ENCODE measurements at places on chromosomes 2 and 18.

DNA sequence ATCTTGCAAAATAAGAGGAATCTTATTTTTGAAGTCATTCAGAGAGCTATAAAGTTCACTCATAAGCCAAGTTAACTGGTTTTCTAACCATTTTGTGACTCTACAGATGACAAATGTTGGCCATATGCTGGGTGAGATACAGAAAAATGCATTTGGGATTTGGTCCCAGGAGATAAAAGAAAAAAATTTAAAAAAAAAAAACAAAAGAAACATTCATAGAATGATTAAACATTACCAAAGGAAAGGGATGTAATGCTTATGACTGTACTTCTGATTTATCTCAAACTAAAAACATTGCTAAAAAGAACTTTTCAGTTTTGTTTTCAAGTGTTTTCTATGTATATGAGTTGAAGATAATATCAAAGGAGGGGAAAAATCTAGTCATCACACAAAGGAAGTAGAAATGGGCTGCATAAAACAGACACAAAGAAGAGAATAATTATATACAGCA, 43.1 kb downstream of the PELI1 start:
- DNase-seq, result no peak

DNA sequence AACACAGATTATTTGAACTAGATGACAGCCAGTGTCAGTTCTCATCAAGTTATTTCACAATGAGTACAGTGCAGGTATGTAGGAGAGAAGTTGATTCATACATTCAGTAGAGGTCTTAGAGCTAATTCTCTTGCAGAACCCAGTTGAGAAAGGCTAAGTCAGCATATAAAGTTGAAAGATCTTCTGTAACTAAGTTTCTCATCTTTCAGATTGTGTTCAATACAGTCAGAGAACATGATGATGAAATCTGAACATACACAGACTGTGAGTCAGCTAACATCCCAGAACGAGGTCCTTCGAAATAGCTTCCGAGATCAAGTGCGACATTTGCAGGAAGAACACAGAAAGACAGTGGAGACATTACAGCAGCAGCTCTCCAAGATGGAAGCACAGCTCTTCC, 41.9 kb upstream of the LIMS1 start:
- DNase-seq, result no peak

GRCh38 chr18:44803019-44803650, 122.4 kb downstream of the SETBP1 start:
- DNase-seq, result no peak

DNA sequence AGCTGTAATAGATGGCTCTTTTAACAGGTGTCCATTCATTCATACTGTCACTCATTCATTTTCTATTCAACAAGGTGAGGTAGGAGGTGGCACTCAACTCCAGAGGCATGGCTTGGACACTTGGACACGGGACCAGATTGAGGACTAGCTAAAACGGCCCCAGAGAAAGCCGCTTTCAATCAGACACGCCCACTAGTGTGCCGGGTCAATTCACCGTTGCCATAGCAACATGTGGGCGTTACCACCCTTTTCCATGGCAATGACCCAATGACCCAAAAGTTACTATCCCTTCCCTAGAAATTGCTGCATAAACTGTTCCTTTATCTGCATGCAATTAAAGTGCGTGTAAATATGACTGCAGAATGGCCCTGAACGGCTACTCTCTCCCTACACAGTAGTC, 49.2 kb upstream of the LGALSL start:
- DNase-seq, result peak; percentile 23

- no peak for DNase-seq
Measured at GRCh38 chr2:29765721-29766120, 155.7 kb downstream of the ALK start.

DNA sequence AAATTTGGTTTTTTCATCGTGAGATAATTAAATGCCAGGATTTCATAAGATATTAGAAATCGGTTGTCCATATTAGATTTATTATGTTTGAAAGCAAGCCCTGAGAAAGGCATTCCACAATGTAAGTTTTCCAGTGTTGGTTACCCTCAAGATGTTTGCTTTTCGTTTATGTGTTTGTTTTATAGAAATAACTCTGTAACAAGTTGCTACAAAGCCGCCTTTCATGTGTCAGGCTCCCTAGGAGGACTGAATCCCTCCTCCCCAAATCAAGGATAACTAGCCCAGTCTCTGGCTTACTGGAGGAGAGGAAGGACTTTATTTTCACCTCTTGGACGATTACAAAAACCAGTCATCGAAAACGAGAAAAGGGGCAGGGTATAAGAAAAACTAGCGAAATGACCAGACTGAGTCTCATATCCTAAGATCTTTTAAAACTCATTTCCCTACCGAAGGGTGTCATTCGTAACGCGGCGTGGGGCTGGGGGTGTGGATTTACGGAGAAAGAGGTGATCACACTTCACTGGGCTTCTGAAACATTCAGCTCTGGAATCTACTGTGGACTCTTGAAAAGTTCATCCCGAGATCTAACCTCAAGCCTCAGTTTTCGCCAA, 1.0 kb upstream of the PEX13 start:
- DNase-seq, result no peak

- DNase-seq, result no peak
Measured at GRCh38 chr2:84137034-84137433, 322.0 kb downstream of the SUCLG1 start.

DNA sequence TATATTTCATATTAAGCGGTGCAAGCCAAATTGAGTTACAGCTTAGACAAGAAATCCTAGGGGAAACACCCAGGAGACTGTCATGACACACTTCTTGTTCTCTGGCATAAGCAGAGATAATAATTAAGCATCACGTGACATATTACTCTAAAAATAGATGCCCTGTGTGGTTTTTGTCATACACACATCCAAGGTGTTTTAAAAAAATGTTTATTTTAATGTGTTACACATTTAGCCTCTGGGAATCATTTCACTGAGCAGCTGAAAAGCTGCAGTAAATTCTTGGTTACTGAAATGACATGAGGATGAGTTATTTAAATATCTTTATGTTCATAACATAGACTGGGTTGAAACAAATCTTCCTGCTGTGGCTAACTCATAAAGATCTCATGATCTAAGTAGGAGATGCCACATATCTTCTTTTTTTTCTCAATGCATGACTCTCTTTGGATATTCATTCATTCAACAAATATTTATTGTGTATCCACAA, 38.0 kb upstream of the ERMN start:
- DNase-seq, result no peak

DNA sequence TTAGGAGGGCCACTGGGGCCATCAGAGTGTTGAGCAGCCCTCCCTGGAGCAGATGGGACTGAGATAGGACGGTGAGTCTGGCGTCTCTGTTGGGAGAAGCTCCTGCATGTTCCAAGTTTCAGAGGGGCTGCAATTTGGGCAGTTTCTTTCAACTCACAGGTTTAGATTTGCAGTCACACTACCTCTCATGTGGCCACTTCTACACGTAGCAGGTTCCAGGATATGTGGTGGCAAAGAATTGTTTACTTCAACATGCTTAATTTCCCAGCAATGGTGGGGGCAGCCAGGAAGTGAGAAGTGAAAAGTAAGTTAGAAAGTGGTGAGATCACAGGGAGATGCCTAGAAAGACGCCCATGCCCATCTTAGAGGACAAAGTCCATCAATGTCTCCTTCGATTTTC, 9.3 kb downstream of the NCK2 start:
- DNase-seq, result no peak

- no peak for DNase-seq
Measured at GRCh38 chr2:11677136-11678055, 7.4 kb upstream of the NTSR2 start.

DNA sequence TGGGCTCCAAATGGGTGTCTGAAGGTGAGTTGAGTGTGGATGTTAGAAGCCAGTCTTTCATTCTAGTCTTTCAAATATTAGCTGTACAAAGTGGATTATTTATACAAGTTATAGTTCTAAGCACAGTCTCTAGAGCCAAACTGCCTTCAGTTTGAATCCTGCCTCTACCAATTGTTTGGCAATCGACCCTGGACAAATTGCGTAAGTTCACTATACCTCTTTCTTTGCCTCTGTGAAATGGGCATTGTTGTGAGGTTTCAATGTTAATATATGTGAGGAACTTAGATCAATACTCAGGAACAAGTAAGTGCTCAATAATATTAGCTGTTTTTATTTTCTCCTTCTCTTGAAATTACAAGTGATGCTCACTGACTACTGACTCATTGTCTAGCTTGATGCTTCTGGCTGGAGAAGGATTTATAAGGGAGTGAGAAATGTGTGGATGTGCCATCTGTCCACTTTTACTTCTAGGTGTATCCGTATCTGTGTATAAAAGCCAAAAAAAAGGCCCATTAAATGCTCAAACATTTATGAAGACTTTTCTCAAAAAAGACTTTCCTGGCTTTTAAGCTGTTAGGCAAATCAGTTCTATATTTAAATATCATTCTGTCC, 48.1 kb upstream of the RAPH1 start:
- no peak for DNase-seq

DNA sequence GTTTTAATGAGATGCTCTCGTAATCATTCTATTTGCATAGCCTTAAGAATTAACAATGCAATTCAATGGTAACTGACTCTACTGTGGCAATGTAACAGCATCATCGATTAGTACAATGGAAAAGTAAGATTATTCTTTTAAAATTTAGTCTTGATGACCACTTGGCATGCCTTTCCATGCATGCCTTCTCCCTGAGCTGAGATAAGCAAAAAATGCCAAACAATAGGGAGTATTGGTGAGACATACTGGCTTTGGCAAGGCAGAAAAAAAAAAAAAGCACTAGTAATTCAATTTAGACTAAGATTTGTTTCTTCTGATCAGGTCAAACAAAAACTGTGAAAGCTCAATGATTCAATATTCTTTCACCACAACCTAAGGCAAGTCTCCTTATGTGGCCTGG, 110.8 kb upstream of the TRIB2 start:
- no peak for DNase-seq

- DNase-seq, result no peak
Measured at GRCh38 chr2:238670111-238670585, 177.7 kb upstream of the TWIST2 start.

- no peak for DNase-seq
Measured at GRCh38 chr2:145751629-145752028, 1231.7 kb upstream of the ZEB2 start.

DNA sequence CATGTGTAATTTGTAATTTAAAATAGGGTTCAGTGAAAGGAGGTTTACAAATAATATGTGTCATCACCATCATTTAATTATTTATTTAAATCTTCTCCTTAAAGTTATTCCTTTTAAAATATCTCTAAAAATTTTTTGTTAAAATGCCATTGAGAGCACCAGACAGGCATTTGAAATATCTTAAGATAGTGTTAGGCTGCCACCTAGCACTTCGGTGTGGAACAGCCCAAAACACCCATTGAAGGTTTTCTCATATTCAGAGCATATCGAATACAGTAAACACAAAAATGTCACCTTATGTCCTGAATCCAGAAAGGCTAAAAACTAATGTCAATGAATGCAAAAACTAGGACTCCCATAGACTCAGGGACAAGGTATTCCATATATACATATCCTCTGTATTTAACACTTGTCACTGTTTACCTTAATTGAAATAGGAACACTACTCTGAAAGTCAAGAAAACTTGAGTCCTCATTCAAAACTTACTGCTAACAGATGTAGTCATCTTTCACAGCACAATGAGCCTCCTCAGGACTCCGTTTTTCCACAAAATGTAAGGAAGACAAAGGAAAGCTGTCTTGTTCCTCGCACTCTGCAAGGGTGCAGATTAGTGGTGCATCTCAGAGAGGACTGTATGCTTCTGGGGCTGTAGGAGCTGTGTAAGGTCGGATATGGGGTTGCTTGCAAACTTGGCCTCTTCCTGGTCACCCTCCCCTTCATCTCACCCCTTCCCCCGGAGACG, 329.5 kb downstream of the PAX3 start:
- peak; percentile 29 for DNase-seq

- no peak for DNase-seq
Measured at GRCh38 chr2:70961648-70961994, 16.8 kb upstream of the ANKRD53 start.

DNA sequence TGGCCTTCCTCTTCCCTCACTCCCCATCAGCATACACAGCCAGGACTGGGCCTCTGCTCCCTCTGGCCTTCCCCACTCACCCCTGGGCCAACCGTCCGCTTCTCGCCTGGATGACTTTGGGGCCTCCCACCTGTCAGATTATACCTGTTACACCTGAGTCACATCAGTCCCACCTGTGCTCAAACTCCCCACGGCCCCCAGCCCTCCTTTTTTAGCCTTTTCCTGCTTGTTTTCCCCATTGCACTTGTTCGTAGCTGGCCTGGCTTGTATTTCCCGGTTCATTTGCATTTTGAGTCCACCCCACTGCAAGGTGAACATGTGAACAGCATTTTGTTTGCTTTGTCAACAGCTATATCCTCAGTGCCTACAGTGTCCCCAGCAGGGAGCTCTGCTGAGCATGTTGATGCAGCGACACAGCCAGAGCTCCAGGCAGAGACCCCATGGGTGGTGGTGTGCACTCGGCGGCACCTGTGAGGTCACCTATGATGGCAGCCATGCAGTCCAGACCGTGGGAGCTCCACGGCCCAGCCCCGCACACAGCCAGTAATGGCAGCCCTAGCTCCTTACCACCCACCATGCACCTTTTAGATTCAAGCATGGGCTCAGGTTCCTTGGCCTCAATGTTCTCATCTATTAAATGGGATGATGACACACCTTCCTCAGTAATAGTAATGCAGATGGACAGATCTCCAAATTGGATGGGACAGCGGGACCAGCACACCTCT, 276.4 kb upstream of the HS6ST1 start:
- DNase-seq, result no peak

DNA sequence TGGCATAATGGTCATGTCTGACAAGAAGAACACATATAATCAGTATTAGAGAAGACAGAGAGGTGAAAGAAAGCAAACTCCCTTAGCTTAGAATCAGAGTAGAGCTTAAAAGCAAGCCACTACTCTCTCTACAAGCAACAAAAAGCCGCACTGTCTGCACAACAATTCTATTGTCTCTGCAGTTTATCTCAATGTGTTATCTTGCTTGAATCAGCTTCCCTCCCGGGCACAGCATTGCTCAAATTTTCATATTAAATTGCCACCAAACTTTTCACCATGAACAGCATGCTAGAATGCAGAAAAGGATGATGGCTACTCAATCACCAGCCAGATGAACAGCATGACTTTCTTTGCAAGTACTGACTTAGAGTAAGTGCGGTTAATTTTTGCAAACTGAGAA, 356.0 kb upstream of the KYNU start:
- DNase-seq, result no peak

GRCh38 chr2:235194351-235194750, 242.5 kb downstream of the SH3BP4 start:
- DNase-seq, result no peak

DNA sequence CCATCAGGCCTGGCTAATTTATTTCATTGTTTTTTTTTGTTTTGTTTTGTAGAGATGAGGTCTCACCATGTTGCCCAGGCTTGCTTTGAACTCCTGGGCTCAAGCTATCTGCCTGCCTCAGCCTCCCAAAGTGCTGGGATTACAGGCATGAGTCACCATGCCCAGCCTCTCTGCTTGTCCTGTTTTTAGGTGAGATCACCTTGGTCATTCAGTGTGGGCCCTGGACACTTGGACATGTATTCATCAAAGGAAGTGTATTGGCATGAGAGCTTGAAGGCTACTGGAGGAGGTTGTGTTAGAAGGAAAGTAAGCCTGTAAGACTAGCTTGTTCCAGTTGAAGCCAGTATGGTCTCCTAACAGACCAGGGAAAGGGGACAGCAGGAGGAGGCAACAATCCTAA, 229.2 kb upstream of the RGPD4 start:
- DNase-seq, result no peak

GRCh38 chr2:11144077-11144737, 11.1 kb upstream of the SLC66A3 start:
- no peak for DNase-seq

- no peak for DNase-seq
Measured at GRCh38 chr18:35163014-35163539, 77.8 kb upstream of the ZNF397 start.

GRCh38 chr2:169365029-169365480, 2.7 kb upstream of the LRP2 start:
- DNase-seq, result no peak

GRCh38 chr2:142724186-142724585, 153.3 kb upstream of the KYNU start:
- DNase-seq, result no peak
